ENCODE measurements at places on chromosomes 4 and X.

- DNase-seq: no peak
Observed at GRCh38 chr4:150211016-150211415, 132.8 kb downstream of the DCLK2 start.

- no peak for DNase-seq
Observed at GRCh38 chr4:145014365-145014764, 83.6 kb downstream of the ANAPC10 start.

GRCh38 chr4:168744021-168744420, 247.2 kb downstream of the PALLD start:
- DNase-seq: no peak

DNA sequence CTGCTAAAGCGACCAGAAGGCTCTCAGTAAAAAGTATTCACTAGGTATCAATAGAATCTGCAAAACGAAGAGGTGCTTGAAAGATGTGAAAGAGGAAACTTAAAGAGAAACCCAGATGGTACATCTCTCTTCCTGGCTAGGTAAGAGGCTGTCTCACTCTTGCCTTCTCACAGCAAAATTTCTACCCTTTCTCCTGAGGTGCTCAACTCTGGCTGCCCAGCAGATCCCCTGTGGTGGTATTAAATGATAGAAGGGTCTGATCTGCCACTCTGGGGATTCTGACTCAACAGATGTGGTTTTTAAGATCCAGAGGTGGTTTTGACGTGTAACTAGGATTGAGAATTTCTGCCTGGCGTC, 14.9 kb upstream of the TSPAN5 start:
- no peak for DNase-seq

GRCh38 chr4:41683326-41683725, 65.2 kb downstream of the PHOX2B start:
- no peak for DNase-seq

- no peak for DNase-seq
Observed at GRCh38 chr4:167218022-167218608, 16.2 kb downstream of the SPOCK3 start.

GRCh38 chrX:134747006-134747405, 88.7 kb upstream of the PLAC1 start:
- no peak for DNase-seq

GRCh38 chr4:56799824-56800756, 21.4 kb downstream of the SPINK2 start:
- DNase-seq: peak; percentile 71

- no peak for DNase-seq
Observed at GRCh38 chrX:133849676-133850075, 135.7 kb downstream of the GPC3 start.

DNA sequence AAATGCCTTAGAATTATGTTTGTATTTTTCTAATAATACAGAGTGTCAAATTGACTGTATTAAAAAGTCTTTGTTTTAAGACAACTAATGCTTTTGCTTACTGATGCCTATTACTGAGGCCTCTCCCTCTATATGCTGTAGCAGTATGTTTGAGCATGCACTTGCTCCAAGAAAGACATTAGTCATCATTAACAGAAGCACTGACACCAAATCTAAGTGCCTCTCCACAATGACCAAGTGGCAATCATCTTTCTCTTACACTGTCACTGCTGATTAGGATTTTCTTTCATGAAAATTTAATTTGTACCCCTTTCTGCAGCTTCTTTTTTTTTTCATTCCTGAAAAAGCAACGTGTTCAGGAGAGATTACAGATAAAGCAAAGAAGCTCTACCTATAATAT, 11.1 kb upstream of the MAB21L2 start:
- DNase-seq: no peak

DNA sequence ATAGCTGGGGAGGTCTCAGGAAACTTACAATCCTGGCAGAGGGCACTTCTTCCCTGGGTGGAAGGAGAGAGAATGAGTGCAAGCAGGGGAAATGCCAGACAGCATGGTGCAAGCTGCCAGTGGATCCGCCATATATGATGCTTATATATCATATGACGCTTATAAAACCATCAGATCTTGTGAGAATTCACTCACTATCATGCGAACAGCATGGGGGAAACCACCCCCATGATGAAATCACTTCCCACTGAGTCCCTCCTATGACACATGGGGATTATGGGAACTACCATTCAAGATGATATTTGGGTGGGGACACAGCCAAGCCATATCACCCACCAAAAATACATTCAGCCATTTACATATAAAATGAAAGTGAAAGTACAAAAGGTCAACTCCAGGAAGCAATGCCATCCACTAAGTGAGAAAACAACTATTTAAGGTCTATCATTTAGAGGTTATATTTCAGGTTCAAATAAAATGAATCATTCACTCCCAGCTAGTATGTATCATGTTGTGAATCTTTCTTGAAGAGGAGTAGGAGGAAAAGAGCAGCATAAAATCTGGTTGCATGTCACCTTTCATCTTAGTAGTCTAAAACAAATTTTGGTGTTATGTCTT, 20.3 kb upstream of the DYNLT3 start:
- no peak for DNase-seq

DNA sequence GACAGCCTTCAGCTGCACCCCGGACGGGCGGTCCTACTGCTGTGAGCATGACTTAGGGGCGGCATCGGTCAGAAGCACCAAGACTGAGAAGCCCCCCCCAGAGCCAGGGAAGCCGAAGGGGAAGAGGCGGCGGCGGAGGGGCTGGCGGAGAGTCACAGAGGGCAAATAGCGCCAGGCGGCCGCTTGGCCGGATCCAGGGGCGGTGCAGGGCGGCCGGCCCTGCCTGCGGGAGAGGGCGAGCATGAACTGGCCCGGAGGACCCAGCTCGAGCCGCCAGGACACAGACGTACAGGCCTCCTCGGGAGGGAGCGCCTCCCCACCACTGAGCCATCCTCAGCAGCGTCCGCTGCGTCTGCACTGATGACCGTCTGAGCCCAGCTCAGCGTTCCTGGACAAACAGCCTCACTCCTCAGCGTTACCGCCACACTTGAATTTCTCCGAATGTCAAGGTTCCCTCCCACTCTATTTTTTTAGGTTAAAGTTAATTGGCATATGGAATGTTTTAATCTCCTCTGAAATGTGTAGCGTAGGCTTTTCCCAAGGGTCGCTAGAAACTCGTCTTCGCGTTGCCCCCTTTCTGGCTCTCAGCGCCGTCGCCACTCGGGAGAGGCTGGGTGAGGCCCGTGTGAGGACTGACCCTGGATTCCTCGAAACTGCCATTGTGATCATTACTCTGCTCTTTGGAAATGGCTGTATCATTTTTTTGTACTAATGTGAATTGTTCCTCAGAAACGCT, 29.9 kb downstream of the NELFA start:
- DNase-seq: no peak

DNA sequence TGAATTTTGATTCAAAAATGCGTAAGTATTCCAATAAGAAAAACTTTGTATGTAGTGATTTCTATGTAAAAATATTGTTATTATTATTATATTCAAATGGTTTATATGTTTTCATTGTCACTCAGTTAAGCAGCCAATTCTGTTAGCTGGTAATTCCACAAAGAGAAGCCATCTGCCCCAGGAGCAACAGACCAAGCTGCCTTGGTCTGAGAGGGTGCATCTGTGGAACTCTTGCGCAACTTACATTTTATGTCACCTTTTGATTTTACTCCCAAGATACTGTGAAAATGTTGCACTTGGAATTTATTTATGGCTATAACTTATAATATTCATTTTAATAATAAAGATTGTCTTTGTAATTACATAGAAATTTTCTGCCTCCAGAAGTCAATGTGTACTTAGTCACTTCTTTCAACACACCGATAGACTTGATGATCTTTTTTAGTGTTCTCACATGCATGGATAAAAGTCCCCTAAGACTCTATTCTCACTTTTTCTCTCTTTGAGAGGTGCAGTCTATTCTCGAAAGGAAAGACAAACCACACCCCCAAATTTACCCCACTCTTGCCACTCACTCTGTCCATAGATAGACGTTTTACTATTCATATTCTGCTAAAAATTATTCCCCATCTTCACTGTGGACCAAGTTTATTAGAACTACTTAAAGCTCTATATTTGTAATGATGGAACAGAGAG, 30.6 kb downstream of the GPR174 start:
- DNase-seq: no peak

- DNase-seq: no peak
Observed at GRCh38 chrX:1450361-1451161, 2.1 kb downstream of the ASMTL start.

- no peak for DNase-seq
Observed at GRCh38 chr4:178037459-178038214, 595.4 kb upstream of the AGA start.

DNA sequence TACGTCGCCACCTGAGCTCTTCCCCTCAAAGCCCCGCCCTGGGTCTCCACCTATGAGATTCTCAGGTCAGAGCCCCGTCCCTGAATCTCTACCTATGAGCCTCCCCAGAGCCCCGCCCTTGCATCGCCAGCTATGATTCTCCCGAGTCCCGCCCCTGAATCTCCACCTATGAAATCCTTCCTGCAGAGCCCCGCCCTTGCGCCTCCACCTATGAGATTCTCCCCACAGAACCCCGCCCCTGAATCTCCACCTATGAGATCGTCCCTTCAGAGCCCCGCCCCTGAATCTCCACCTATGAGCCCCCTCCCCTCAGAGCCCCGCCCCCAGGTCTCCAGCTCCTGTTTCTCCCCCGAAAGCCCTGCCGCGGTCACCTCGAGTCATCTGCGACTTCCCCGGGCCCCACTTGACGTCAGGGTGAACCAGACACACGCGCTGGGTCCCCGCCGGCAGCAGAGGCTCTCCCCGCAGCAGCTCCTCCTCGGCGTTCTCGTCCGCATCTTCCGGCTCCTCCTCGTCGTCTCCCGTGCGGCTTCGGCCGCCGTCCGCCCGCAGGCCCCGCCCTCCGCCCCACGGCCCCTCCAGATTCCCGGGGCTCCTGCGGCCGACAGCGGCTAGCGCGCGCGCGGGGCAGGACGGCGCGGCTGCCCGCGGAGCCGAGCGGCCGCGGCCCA, 393 bp downstream of the GTPBP6 start:
- peak; percentile 97 for DNase-seq

- no peak for DNase-seq
Observed at GRCh38 chr4:180828455-180829018, 1414.7 kb upstream of the TENM3 start.

- DNase-seq: no peak
Observed at GRCh38 chr4:2461246-2461960, 7.5 kb upstream of the RNF4 start.

GRCh38 chr4:5940470-5941203, 47.8 kb upstream of the CRMP1 start:
- no peak for DNase-seq

GRCh38 chr4:41590591-41590990, 52.6 kb downstream of the LIMCH1 start:
- DNase-seq: no peak

DNA sequence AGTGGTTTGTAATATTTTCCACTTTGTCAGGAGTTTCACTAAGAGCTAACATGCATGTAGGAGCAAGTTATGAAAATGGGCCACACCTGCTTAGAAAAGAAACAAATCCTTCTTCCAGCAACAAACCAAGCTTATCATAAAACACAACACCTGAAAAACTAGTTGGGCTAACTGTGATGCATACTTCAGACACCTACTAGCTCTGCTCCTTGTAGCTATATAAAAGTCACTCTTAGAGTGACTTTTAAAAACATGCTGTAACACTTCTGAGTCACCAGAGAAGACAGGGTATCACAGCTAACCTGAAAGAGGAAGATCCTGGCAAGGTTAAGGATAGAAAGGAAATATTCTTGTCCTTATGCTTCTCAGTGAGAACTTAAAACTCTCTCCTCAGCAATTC, 3.6 kb upstream of the SLAIN2 start:
- no peak for DNase-seq

- DNase-seq: no peak
Observed at GRCh38 chr4:21952549-21952948, 4.0 kb upstream of the KCNIP4 start.

GRCh38 chr4:47639531-47639930, 154.5 kb downstream of the ATP10D start:
- DNase-seq: no peak

DNA sequence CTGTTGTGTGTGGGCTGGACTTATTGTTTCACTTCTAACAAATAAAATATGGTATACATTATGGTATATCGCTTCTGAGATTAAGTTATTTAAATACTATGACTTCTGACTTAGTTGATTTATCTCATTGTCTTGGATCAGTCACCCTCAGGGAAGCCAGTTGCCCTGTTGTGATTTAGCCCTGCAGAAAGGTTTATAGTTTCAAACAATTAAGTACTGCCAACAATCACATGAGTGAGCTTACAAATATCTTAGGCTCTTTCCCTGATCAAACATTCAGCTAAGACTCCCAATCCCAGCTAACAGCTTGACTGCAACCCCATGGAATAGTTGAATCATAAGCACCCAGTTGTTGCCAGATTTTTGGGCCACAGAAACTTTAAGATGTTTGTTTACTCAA, 85.4 kb downstream of the MAGEC1 start:
- DNase-seq: no peak

- DNase-seq: no peak
Observed at GRCh38 chrX:152642931-152643564, 5.4 kb downstream of the GABRQ start.

DNA sequence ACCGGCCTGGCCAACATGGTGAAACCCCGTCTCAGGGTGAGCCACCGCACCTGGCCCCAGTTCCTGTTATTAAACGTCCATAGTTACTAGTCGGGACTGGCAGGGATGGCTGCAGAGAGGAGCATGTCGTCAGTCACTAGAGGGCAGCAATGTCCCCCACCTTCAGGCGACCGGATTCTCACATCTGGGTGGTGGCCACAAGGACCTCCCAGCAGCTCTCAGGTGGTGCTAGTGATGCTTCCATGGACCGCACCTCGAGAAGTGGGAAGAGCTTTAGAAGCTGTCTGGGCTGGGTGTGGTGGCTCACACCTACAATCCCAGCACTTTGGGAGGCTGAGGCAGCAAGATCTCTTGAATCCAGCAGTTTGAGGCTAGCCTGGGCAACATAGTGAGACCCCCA, 13.3 kb upstream of the IL3RA start:
- DNase-seq: peak; percentile 48

- no peak for DNase-seq
Observed at GRCh38 chr4:48308901-48309300, 32.4 kb upstream of the SLAIN2 start.

DNA sequence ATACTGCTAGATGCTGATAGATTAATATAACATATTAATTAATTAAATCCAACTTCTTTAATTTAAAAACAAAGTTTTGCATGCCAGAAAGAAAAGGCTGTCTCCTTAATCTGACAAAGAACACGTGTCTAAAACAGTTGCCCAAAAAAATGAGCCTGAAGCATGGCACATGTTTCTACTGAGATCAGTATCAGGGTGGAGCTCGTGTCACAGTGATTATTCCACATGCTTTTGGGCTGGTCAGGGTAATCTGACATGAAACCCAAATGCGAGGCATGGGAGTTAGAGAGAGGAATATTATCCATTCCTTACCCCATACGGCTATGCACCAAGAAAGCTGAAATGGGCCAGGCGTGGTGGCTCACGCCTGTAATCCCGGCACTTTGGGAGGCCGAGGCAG, 79.4 kb upstream of the ADRA2C start:
- no peak for DNase-seq

DNA sequence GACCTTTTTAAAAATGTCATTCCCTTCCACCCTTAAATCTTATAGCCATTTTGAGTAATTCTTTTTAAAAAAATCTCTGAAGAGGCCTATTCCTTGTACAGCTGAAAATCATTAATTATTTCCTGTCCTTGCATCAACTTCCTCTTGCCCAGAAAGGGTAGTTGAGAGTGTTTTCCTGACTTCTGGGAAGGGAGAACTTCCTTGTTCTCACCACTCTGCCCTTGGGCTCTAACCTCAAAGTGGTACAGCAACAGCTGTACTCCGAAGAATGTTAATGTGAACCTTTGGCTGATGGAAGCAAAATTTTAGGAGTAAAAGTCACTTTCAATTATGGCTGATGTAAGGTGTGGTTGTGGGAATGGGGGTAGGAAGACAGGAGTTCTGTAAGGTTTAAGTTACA, 15.1 kb upstream of the FABP2 start:
- DNase-seq: no peak
